ENCODE measurements at places on chromosomes 7 and 10.

- DNase-seq = peak; percentile 7
Measured at GRCh38 chr7:152076324-152076821, 50.9 kb downstream of the GALNT11 start.

DNA sequence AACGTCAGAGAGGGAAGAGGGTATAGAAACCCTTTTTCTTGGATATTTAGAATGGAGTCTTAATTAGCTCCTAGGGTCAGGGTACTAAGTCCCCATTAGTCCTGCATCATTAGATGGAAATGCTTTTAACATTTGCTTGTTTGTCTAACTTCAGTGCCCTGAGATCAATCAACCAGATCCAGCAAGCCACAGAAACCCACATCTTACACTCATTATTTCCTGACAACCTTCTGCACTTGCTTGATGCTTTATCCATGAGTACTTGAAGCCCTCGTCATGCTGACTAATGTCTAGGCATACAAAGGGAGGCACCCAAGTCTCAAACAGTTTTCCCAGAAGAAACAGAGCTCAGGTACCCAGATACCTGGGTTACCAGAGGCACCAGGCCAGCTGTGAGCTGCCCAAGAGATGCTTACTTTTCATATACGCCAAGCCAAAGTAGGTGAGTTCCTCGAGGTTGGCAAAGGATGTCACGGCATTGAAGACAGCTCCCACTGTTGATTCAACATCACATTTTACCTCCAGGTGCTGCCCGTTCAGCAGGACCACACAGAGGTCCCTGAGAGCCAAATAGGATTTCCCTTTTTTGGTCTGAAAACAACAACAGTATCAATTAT is 42.7 kb downstream of the FRMPD2 start:
- DNase-seq = no peak

DNA sequence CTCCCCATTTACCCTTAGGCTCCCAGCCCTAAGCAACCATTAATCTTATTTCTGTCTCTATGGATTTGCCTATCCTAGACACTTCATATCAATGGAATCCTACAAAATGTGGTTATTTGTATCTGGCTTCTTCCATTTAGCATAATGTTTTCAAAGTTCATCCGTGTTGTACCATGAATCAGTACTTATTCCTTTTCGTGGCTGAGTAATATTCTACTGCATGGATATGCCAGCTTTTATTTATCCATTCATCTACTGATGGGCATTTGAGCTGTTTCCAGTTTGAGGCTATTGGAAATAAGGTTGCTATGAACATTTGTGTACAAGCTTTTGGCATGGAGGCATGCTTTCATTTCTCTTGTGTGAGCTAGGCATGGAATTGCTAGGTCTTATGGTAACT is 121.1 kb downstream of the WDR11 start:
- no peak for DNase-seq

DNA sequence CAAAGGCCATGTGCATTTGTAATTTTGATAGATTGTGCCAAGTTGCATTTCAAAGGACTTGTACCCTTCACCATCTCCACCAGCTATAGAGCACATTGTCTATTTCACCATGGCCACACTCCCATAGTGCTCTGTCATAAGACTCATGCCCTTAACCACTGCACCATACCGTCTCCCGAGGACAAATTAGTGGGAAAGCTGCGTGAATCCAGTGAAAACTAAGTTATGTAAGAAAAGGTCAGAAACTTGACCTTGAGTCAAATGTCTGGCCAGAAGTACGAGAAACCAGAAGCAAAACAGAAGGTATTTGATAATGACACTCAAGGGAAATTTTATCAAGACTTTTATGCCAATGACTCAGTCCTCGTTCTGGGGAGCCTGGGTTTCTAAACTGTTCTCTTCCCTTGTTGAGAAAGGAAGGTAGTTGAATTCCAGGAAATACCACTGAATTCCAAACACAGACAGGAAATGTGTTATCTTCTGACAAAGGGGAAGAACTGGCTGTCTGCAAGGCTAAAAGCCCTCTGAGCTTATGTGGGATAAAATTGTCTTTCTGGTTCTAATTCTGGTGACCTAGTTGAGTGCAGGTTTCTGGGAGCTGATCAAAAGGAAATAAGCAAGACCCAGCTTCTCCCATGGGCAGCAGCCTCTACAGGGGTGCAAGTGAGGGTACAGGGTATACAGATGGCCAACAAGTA is 49.7 kb downstream of the CDK1 start:
- no peak for DNase-seq

GRCh38 chr10:125026974-125027735 is 85.2 kb downstream of the ZRANB1 start:
- DNase-seq = no peak

- peak; percentile 23 for DNase-seq
Measured at GRCh38 chr7:139618482-139619366, 95.2 kb downstream of the CLEC2L start.

- DNase-seq = no peak
Measured at GRCh38 chr7:77245015-77245755, 45.6 kb upstream of the FGL2 start.

GRCh38 chr10:2592360-2593160 is 474.8 kb upstream of the PFKP start:
- no peak for DNase-seq

DNA sequence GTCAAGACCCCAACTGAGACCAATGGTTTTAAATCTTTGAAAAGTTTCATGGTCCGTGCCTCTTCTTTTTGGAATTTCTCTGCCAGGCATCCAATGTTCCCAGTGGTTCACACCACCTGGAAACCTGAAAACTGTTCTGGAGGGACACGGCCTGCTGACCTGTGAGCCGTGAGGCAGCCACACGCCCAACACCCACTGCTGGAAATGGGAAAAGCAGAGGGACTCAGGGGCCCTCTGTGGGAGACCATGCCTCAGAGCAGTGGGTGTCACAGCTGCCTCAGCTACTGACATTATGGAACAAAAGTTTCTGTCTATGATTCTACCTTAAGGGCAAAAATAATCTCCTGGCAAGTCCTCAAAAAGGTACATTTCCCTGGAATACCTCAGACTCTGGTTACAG is 70.4 kb upstream of the VIPR2 start:
- DNase-seq = no peak

- no peak for DNase-seq
Measured at GRCh38 chr7:22832401-22832800, 9.8 kb upstream of the TOMM7 start.

GRCh38 chr10:86944907-86945306 is 12.5 kb downstream of the MMRN2 start:
- DNase-seq = no peak

- no peak for DNase-seq
Measured at GRCh38 chr7:28389504-28390395, 22.6 kb upstream of the CREB5 start.

GRCh38 chr7:49398746-49399145 is 374.7 kb upstream of the VWC2 start:
- DNase-seq = no peak

- no peak for DNase-seq
Measured at GRCh38 chr7:151570366-151570915, 50.7 kb upstream of the RHEB start.

DNA sequence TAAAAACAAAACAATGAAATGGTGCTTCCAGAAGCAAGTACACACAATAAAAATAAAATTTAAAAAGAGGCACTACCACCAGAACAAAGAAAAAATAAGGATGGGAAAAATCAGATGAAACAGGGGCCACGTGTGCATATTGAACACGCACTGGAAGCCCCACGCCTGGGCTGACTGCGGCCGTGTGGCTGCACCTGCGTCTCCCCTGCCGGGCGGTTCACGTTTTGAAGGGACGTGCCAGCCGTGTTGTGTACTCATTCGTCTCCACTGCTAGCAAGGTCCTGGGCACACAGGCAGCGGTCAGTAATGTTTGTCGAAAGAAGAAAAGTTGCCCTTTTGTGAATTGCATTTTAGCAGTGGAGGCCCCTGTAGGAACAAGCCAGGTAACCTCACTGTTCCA is 255.9 kb upstream of the RNF32 start:
- DNase-seq = no peak

- DNase-seq = no peak
Measured at GRCh38 chr7:105806592-105807447, 69.6 kb downstream of the ATXN7L1 start.

DNA sequence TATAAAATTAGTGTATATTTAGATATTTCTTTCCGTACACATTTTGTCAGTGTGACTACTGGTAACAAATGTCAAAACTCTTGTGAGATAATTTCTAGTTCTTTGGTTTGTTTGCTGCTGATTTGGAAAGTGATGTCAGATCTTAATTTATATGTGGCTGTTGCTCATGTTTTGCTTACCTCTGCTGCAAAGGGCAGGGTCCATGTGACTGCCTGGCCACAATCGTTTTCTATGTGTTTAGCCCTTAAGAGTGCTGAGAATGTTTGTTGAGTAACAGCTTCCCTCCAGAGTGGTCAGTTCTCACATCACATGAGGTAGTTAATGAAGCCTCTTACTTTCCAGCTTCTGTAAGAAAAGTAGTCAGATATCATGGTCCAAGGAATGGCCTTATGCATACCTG is 4.2 kb downstream of the NRBF2 start:
- DNase-seq = no peak

- DNase-seq = no peak
Measured at GRCh38 chr7:18939771-18940592, 177.5 kb downstream of the TWIST1 start.

Measured in substantia nigra (tissue), 51 donors.